ENCODE measurements at places on chromosomes 13 and 19. TPM values are rescaled to one million over a fixed set of nuclear protein-coding genes. Genes with fewer than 3 reads are reported as not detected.

Gene BRCA2
- total RNA-seq: 36.1 TPM

DNA sequence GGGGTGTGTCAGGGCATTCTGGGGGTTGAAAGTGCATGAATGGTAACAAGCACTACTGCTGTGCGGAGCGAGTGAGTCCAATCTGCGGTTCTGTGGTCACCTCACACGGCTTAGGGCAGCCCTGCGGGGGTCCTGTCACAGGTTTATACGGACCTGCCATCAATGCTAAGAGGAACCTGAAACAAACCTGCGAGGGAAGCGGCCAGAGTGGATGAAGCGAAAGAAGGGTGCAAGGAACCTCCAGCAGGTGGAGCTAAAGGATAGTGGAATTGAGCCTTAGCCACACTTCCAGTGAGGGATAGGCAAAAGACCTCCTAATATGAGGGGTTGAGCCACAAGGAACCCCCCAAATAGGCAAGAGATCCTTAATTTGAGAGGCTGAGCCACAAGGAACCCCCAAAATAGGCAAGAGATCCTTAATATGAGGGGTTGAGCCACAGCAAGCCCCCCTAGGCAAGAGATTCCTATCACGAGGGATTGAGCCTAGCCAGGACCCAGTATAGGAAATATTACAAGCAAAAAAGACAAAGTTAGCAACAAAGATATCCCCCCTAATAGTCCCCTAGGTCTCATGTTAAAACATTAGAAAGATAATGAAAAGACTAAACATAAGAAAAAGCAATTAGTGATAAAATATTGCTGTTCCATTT is 6.3 kb upstream of the ZNF69 start:
- DNase-seq: peak; percentile 66

Gene SHISA7
- total RNA-seq: not detected

Gene FCHO1
- total RNA-seq: 81.4 TPM

- no peak for DNase-seq
Observed at GRCh38 chr13:25215253-25215575, 43.1 kb upstream of the AMER2 start.

- DNase-seq: no peak
Observed at GRCh38 chr19:27794494-27795042, 1418.4 kb downstream of the UQCRFS1 start.

- DNase-seq: no peak
Observed at GRCh38 chr13:91219201-91219600, 128.3 kb upstream of the MIR17HG start.

- peak; percentile 45 for DNase-seq
Observed at GRCh38 chr13:78022164-78022877, 103.7 kb upstream of the EDNRB start.

GRCh38 chr19:18321734-18322102 is 1.2 kb downstream of the LSM4 start:
- DNase-seq: no peak

- no peak for DNase-seq
Observed at GRCh38 chr13:20114066-20114610, 46.7 kb downstream of the GJA3 start.

GRCh38 chr13:66266761-66267160 is 963.4 kb downstream of the PCDH9 start:
- no peak for DNase-seq

DNA sequence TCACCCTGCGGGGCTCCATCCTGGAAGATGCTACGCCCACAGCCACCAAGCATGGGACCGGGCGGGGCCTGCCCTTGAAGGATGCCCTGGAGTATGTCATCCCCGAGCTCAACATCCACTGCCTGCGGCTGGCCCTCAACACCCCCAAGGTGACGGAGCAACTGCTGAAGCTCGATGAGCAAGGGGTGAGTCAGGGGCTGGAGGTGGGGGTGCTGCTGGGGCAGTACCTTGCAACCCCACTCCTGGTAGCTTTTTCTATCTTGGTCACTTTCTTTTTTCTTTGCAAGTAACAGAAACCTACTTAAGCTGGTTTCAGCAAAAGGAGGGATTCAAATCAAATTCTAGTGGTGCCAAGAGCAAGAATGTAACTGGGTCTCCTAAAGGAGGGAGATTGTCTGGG is 124.1 kb downstream of the DPF1 start:
- DNase-seq: no peak

DNA sequence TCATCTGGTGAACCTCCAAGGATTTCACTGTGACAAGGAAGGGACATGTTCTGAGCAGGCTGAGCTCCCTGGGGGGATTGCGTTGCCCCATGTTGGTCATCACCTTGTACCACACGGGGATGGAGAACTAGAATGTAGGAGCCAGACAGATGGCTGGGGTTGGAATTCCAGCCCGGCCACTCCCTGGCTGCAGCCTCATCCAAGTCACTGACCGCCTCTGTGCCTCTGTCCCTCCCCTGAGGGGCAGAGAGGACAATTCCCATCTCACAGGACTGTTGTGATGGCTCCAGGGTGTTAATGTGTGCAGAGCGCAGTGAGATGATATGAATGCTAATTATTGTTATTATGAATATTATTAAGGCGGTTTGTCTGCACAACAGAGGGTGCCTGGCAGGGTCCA is 24.1 kb downstream of the ADGRL1 start:
- DNase-seq: no peak

Gene ZNF808
- 32.7 TPM for total RNA-seq

GRCh38 chr19:6725513-6726231 is 5.2 kb upstream of the C3 start:
- no peak for DNase-seq

DNA sequence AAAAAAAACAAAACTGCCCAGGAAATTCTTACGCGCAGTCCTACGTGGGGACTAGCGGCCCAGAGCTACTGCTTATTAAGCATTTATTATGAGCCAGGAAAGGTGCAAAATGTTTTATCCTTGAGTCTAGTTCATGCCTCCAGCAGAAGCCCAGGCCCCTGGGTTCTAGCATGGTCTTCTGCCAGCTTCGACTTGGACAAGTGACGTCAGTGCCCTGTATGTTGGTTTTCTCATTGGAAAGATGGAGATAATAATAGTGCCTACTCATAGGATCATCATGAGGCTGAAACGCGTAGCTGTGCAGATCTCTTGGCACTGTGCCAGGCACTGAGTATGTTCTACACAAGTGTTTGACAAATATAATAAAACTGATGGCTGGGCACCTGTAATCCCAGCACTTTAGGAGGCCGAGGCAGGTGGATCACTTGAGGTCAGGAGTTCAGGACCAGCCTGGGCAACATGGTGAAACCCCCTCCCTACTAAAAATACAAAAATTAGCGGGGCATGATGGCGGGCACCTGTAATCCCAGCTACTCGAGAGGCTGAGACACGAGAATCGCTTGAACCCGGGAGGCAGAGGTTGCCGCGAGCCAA is 12.4 kb upstream of the SULT2B1 start:
- DNase-seq: no peak

DNA sequence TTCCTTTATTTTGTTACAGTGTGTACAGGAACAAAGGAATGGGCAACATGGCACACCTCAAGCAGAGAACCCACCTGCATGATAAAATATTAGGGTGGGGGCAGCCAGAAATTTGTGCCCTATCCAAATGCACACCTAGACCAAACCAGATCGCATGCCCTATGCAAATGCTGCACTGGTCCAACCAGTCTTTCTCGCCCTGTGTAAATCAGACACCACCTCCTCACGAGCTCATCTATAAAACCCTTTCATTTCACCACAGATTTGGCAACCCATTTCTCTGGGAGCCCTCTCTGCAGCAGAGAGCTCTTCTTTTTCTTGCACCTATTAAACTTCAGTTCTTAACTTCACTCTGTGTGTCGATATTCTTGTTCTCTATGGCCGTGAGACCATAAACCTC is 1559.2 kb downstream of the SLITRK1 start:
- DNase-seq: no peak

- DNase-seq: no peak
Observed at GRCh38 chr13:20799726-20800416, 26.1 kb upstream of the EEF1AKMT1 start.

DNA sequence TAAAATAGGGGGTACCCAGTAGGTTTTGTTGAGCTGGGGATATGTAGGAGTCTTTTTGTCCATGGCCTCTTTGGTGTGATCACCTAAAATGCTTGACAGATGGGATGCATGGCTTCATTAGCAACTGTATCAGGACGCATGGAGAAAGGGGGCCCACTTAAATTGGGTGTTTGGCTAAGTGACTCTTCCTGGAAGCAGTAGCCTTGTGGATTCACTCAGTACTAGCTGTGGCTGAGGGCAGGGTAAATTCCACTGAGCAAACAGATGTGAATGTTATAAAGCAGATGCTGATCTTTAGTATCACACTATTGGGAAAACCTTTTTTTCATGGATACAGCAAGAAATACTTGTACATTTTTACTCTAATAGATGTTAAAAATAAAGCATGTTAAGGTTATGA is 140.0 kb downstream of the FGF14 start:
- no peak for DNase-seq

GRCh38 chr19:47416643-47416985 is 2.7 kb downstream of the MEIS3 start:
- DNase-seq: no peak

Gene CGB2
- total RNA-seq: not detected

GRCh38 chr13:108533842-108534241 is 95.6 kb upstream of the MYO16 start:
- DNase-seq: no peak

- DNase-seq: no peak
Observed at GRCh38 chr19:16297575-16298178, 26.9 kb upstream of the KLF2 start.

DNA sequence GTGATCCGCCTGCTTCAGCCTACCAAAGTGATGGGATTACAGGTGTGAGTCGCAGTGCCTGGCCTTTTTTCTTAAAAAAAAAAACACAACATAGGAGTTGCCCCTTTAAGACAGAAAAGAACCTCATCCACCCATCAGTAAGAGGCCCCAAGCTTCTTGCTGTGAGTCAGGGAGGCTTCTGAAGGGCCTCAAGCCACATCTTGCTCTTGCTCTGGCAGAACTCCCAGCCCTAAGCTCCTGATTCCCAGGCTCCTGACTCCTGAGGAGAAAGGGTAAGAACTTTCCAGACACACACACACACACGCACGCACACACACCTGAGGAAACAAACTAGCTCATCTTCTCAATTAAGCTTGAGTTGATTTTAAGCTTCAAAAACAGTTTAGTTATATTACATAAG is 6.9 kb downstream of the ETFB start:
- DNase-seq: no peak

DNA sequence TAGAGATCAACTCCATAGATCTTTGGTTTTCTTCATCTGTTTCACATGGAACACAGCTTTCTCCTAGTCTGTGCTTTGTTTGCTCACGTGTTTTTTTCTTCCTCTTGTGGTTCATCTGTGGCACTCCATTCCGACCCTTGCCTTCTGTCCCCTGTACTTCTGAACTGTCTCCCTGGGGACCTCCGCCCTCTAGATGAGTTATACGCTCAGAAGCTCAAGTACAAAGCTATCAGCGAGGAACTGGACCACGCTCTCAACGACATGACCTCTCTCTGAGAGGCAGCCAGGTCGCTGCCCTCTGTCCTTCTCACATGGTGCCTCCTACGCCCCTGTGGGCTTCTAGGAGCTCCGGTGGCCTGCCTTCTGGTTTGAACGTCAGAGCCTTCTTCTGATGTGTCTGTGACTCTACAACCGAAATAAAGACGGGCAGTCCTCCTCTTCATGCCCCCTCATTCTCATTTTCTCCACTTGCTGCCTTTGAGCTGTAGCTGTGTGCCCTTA is 16.6 kb upstream of the RAB8A start:
- DNase-seq: no peak

Gene RFPL4A
- total RNA-seq: not detected

Gene GJB6
- total RNA-seq: 4.7 TPM

DNA sequence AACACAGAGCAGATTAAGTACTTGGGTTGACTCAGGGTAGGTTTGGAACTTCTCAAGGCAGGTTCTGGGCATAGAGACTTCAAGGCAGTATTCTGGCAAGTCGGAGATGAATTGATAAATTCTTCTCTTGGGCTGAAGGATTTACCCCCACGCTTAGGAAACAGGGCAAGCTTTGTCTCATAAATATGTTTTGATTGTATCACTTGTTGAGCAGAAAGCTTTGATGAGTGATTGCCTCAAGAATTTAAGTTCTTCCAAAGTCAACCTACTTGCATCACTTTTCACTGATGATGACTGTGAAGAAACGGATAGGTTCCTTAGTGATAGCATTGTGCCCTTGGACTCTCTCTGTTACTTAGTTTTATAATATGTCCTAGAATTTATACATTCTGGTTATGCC is 258.6 kb upstream of the DACH1 start:
- DNase-seq: no peak

- no peak for DNase-seq
Observed at GRCh38 chr13:79812070-79812850, 331.3 kb downstream of the NDFIP2 start.

- DNase-seq: no peak
Observed at GRCh38 chr19:50837300-50837699, 3.9 kb upstream of the KLK15 start.

- DNase-seq: peak; percentile 83
Observed at GRCh38 chr19:37468961-37469777, at the start of gene ZNF570. TSS of gene ZNF570 (plus strand) at chr19:37469356. CDS start at chr19:37470355, 999 bp downstream.

DNA sequence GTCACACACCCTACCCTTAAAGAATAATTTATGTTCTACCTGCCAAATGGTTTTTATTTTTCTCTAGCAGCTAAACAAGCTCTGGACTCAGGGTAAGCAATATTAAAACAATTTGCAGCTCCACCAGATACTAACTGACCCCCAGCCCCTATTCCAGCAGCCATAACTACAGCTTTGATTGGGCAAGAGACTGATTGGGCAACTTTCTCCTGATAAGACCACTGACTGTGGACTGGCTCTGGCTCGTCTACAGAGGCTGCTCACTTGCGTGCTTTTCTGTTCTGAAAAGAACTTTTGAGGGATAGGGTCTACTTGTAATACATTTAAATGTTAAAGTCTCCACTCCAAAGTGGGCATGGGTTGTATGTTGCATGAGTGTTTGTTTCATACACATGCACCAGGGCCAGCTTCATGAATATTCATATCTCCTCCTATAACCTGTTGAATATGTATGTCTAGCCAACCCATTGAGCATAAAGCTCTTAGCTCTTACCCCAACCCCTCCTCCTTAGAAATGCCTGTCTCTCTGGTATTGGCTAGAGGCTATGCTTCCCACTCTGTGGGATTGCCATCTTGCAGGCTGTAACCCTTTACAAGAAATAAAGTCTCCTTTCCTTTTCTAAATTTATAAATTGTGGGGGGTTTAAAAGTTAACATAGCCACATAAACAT is 19.9 kb downstream of the OR7A5 start:
- no peak for DNase-seq

Gene BEST2
- total RNA-seq: not detected

DNA sequence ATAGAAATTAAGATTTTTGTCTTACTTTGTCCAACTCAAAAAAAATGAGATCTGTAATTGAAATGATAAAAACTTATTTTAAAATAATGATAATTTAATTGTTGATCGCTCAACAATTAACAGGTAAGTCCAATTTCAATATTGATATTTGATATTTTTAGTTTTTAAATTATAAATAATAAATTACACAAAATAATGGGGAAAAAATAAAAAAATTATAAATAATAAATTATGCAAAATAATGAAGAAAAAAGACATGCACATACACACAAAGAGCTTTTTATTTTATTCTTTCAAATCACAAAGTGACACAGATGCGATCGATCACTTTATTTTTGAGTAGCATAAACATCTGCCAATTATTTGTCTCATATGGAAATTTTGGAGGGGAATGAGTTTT is 40.8 kb downstream of the KCTD12 start:
- no peak for DNase-seq
